Suprapubic skin (tissue), 4 donors: ENCODE measurements at places on chromosomes 2 and 18.

DNA sequence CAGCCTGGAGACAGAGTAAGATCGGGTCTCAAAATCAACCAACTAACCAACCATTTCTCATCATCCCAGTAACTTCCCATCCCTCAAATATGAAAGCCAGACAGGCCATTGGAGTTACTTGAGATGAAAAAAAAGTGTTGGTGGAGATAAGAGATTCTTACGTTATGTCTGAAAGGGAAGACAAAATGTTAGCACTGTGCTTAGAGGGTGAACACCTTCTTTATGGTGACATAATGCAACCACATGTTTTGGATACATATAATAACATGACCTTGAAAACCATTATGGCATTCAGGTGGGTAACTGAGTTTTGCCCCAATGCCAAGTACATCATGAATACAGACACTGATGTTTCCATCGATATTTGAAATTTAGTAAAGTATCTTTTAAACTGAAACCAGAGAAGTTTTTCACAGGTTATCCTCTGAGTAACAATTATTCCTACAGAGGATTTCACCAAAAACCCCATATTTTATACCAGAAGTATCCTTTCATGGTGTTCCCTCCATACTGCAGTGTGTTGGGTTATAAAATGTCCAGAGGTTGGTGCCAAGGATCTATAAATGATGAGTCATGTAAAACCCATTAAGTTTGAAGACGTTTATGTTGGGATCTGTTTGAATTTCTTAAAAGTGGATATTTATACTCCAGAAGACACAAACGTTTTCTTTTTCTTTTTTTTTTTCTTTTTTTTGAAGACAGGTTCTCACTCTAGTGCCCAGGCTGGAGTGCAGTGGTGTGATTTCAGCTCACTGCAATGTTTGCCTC lies 45.5 kb downstream of the AAK1 start:
- DNase-seq: no peak

GRCh38 chr2:100038011-100038410 lies 104.4 kb downstream of the AFF3 start:
- no peak for DNase-seq

- DNase-seq: no peak
These were observed 48.5 kb downstream of the SERPINB7 start for GRCh38 chr18:63823516-63824219.

GRCh38 chr2:8452296-8452695 lies 229.6 kb upstream of the ID2 start:
- no peak for DNase-seq

- peak; percentile 70 for DNase-seq
These were observed 40.1 kb downstream of the RTN4 start for GRCh38 chr2:55010149-55010591.

- no peak for DNase-seq
These were observed 47.2 kb downstream of the PLEK start for GRCh38 chr2:68412127-68412819.

- DNase-seq: no peak
These were observed 132.9 kb downstream of the CDH2 start for GRCh38 chr18:28044036-28044435.

- DNase-seq: no peak
These were observed 207.7 kb upstream of the STON1 start for GRCh38 chr2:48322251-48322650.

DNA sequence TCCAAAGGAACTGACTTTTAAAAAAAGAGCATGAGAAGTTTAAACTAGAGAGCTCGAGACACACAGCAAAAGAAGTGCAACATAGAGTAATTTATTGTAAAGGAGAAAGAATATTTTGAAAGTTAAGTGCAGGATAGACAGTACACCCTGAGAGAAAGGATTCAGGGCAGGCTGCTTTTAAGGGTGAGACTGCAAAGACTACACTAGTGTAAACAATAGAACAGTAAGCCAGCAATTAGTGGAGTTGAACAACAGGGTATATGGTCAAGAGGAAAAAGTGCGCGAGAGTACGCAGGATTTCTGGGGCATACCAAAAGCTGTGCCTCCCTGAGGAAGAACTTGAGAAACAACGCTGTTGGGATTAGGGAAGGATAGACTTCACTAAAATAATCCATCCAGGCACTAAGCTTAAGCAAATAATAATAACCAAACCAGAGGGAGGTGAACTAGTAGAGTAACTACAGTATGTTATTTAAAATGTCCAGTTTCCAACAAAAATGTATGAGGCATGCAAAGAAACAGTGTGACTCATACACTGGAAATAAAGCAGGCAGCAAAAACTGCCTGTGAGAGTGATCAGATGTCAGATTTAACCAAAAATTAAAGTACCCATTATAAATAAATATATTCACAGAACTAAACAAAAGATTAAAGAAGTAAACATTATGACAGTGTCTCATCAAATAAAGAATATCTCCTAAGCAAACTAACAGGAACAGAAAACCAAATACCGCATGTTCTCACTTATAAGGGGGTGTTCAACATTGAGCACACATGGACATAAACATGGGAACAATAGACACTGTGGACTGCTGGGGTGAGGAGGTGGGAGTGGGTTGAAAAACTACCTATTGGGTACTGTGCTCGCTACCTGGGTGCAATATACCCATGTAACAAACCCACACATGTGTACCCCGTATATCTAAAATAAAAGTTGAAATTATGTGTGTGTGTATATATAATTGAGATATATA lies 40.5 kb upstream of the EMILIN2 start:
- no peak for DNase-seq

DNA sequence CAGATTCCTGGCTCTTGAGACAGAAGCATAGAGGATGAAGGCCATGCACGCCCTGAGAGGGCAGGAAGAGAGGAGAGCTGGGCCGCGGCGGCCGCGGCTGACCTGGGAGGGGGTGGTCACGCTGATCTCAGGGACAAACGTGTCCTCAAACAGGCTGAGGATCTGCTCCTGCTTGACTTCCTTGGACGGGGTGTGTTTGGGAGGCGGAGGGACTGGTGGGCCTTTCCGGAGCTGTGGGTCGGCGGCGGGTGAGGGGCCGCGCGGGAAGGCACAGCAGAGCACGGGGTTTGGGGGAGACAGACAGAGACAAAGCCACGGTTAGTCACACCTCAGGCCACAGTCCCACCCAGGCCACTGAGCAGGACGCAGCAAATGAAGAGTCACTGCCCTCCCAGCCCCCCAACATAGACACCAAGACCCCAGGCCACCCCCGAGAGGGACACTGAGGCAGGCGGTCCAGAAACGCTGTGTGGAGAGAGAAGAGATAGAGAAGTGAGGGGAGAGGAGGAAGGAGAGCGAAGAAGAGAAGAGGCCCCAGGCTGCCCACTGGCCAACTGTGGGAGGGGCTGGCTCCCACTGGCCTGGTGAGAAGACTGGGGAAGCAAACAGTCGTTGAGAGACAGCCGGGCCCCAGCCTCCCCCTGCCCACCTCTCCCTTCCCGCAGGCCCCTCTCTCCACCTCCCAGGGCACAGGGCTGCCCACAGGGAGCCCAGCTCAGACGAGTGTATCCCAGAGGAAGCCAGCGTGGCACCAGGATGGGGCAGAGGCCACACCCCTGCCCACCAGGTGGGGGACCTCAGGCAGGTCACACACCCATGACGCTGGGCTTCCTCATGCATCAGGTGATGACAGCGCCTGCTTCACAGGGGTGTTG lies 49.3 kb downstream of the BIN1 start:
- no peak for DNase-seq

GRCh38 chr2:167134381-167135072 lies 246.2 kb downstream of the XIRP2 start:
- no peak for DNase-seq
